ENCODE measurements at places on chromosomes 2 and 18.

GRCh38 chr2:203706403-203706802 lies at the start of gene CD28:
Gene CD28 (plus strand): TSS chr2:203706639. CDS start chr2:203706697, 58 bp downstream.
- no peak for DNase-seq

- DNase-seq, result peak; percentile 53
These were observed 402.9 kb upstream of the SLC14A2 start for GRCh38 chr18:45212181-45213039.

DNA sequence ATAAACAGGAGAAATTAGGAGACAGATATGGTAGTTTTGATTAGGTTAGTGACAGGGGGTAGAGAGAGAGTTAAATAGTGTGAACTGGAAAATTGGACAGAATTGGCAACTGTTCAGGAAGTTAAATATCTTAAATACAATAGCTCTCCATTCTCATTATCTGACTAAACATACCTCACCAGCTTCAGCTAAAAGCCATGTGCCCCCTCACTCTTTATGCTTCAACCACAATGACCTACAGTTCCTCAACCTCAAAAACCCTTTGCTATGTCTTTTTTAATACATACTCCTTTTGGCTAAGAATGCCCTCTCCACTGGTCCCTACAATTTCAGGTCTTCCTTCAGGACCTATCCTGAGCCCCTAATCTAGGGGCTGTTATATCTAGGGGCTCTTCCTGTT lies 740.2 kb upstream of the ZEB2 start:
- no peak for DNase-seq

DNA sequence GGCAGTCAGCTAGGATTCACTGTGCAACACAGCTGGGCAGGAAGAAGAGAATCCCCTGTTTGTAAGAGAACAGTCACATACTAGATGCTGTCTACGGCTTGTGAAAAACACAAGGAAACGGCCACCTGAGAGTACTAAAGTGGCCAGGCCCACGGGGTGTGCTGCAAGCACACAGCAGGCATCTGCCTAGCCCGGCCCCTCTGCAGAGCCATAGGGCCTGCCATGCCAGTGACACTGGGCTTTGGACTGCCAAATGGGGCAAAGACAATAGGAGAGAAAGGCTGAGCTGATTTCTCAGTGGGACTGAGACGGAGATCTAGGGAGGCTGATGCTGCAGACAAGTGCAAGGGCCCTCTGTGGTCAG lies 10.3 kb downstream of the TUBB6 start:
- no peak for DNase-seq

GRCh38 chr2:34098256-34098655 lies 499.2 kb upstream of the FAM98A start:
- no peak for DNase-seq

DNA sequence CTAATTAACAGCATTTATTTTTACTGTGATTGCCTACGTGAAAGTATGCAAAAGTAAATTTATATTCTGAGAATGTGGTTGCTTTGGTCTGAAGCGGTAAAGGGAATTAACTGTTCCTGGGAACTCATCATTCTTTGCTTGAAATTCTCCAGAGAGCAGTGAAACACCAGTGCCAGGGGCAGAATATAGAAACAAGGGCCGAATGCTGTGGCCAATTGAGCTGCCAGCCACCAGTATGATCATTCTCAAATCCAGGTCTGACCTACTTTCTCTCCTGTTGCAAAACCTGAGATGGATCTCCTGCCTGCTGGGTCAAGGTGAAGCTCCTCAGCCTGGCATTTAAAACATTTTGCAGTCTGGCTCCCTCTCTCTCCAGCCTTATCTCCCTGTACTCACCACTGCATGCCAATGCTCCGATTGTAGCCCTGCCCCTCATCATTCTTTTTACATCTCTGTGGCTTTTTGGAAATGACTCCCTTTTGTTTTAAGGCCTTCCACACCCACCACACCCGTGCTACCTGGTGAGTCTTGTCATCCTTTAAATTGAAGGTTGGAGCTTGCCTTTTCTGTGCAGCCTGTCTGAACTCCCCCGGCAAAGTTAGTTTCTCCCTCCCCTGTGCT lies 94.5 kb upstream of the TMEM178A start:
- no peak for DNase-seq

GRCh38 chr18:433298-433697 lies 67.2 kb downstream of the COLEC12 start:
- DNase-seq, result no peak

DNA sequence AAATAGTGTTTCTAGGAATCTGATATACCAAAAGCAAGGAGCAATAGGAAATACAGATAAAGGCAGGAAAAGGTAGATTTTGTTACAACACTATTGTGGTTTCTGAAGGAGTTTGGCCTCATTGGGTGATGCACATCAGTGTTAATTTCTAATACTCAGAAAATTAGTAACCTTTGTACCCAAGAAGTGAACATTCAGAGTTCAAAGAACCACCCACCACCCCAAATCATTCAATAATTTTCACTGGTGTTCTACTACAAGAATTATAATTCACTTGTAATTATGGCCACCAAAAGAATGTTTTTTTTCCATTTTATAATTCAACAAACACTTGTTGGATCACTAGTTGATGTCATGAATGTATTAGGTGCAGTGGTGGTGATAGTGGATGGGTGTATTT lies 183.3 kb downstream of the UBE2E3 start:
- no peak for DNase-seq

DNA sequence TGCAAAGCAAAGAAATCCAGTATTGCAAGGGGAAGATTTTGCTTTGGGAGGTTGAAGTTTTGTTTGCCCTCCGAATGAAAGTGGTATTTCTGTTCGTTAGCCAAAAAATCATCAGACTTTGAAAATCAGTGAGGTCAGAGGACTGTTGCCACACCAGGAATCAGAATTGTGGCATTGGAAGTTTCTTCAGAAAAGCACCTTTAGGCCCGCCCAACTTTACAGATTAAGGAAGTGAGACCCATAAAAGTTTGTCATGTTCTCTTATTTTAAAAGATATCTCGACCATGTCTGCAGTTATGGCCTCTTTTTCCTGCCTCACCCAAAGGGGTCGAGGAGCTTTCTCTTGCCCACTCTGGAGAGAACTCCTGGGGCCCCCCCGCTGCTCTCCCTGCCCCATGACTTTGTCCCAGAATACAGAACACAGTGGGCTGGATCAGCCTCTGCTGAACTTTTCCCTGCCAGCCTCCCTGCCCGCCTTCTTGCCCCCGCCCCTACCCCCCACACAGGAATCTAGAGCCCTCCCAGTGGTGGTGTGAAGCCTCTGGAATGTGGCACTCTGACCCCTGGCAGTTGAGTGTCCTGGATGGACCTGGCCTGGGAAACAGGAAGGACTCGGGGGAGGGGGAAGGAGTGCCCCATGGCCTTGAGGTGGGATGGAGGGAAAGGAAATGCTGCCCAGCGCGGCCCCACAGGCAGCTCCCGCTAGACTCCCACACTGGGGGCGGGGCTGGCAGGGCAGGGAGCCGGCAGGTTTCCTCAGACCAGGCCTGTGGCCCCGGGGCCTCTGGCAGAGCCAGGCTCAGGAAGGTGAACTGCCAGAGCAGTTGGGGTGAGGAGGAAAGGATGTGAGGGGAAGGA lies 25.3 kb downstream of the CRIM1 start:
- no peak for DNase-seq

- no peak for DNase-seq
These were observed 5.1 kb downstream of the KIF3C start for GRCh38 chr2:25976983-25977741.

DNA sequence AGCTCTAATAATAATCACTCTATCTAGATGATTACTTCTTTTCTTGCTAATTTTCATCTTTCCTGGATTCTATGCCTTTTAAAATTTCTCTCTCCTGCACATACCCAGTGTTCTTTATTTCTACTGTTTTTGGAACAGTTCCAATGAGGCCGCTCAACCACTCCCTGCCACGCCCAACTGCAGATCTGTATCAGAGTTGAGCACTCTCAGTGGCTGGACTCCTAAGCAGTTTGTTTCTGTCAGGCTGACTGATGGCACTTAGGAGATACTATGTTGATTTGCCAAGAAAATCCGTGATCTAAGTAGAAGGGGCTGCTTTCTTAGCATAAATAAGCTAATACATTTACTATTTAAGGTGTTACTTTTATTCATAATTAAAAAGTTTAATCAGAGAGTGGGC lies 192.8 kb downstream of the ARHGAP15 start:
- no peak for DNase-seq

DNA sequence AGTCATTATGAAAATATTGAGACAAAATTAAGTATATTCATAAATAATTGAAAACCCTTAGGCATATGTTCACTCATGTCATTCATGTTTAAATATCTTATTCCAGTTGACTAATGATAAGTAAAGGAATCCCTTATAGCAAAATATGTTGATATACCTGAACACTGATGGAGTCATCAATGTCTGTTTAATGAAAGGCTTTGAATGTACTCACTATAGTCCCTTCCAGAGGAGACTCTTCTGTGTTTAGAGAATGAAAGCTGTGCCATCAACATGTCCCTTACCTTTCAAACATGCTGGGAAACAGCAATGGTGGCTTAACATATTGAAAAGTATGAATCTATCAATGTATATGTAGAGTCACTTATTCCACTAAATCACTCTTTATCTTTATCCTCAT lies 242.9 kb downstream of the KCNJ3 start:
- DNase-seq, result no peak

DNA sequence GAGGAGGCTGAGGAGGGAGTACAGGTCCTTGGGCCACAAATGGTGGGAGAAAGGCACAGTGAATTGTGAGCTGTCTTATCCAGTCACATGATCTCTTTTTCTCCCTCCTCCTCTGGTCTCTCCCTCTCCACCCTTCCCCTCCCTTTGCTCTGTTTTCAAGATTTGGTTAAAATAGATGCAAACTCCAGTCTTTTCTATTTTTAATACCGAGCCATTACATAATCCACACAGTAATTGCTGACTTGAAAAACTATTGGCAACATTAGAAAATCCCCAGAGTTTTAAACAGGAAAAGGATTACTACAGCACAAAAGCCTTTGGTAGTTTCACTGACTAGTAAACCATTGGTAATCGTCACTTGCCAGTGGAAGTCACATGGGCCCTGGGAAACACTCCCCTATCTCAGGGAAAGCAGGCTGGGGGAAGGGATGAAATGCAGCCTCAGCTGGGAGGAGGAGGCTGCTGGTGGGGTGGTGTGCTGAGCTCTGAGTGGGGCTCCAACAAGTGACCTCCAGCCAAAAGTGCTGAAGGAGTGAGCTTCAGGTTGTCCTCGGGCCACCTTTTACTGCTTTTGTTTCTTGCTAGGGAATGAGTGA lies 57.4 kb upstream of the PCBP1 start:
- no peak for DNase-seq

DNA sequence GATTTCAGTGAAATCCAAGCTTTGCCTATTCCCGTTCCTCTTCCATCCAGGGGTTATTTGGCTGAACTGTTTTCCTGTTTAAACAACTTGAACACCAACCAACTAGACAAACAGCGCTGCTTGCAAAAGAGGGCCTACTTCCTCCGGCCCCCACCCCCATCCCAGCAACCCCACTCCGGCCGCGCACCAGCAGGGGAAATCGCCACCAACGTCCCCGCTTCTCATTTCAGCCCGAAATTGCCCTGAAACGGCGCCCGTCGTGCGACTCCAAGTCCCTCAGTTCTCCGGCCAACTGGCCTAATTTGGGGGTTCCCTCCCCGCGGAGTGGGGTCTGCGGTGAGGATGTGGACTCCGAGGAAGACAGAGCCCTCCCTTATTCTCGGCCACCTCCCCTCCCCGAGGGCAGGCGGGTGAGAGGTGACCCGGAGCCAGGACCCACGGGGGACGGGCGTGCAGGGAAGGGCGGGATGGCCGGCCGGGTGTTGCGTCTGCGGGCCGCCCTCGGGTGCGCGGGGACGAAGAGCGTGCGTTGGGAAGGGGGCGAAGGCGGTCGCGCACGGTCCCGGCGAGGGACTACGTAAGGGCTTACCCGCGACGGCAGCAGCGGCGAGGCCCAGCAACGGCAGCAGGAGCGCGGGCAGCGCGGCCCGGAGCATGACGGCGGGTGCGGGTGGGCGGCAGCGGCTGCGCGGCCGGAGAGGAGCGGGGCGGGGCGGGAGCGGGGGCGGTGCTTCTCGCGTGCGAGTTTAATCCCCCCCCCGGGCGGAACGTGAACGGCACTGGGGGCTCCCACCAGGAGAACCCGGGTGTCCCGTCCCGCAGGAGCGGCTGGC lies at the start of gene CD302:
Gene CD302 (minus strand): TSS at position 666 of the 833 bp plus-strand sequence. CDS start 10 bp downstream, at position 656.
- DNase-seq, result no peak

- no peak for DNase-seq
These were observed 11.0 kb downstream of the SIGLEC15 start for GRCh38 chr18:45836242-45837205.

- DNase-seq, result no peak
These were observed 27.2 kb downstream of the CD28 start for GRCh38 chr2:203733684-203734083.

DNA sequence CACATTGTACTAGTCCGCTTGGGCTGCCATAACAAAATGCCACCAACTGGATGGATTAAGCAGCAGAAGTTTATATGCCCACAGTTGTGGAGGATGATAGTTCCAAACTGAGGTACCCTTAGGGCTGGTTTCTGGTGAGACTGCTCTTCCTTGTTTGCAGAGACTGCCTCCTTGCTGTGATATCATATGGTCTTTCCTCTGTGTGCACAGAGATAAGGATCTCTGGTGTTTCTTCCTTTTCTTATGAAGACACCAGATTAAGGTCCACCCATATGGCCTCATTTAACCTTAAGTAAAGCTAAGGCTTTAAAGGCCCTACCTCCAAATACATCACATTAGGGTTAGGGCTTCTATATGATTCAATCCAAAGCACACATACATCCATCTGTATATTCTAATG lies 738.2 kb upstream of the GCFC2 start:
- DNase-seq, result no peak

- no peak for DNase-seq
These were observed 15.3 kb downstream of the CELF4 start for GRCh38 chr18:37550118-37550875.

GRCh38 chr2:167686691-167687090 lies 560.7 kb downstream of the STK39 start:
- DNase-seq, result no peak

DNA sequence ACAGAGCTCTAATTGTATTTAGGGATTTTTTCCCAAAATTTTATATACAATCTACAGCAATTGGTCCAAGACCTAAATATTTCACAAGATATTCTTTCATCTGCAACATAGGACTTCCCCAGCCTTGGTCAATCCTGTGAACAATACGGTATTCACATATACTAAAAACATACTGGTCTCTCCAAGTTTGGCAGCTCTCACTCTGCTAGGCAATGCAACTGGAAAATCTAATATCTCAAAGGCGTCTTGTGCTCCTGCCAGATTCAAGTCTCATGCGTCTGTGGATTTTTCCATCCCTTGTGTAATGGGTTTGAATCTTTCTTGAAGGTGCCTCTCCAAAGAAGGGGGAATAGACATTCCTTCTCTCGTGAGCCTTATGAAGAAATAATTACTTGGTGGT lies 27.4 kb upstream of the MBOAT2 start:
- no peak for DNase-seq
